Astrocyte of the hippocampus (primary cell): ENCODE measurements at places on chromosomes 3 and 15.

GRCh38 chr15:29616512-29616911 is 205.8 kb downstream of the TJP1 start:
- no peak for DNase-seq

GRCh38 chr3:12193485-12194165 is 34.9 kb upstream of the TIMP4 start:
- peak; percentile 95 for DNase-seq

DNA sequence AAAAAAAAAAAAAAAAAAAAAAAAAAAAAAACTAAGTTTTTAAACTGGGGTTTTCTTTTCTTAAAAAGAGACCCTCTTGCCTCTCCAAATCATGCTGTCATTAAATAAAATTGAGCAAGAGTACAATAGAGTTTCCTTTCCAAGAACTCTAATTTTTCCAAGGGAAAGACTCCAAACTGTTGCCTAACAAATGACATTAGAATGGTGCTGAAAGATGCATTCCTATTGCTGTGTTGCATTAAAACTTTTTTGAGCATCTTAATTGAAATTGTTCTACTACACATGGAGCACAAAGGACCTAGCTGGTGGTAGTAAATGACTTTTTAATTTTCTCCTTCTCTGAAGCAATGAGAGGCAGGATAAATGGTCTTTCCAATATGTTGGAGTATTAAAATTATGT is 469.1 kb upstream of the ARHGEF26 start:
- no peak for DNase-seq

DNA sequence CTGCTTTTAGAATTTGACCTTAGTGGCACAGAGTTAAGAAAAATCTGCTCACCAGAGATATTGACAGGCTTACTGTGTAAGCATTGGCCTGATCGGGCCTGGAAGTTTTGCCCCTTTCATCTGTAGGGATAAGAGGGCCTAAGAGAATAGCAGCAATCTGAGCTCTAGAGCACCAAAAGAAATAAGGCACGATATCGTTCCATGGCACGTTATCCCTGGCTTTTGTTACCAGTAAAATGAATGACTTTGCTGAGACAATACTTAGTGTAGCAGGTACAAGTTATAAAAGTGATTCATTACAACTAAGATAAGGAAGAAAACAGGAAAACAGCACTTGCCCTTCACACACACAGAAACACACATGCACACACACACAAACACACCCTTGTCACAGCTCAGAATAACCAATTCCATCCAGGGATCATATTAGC is 5.0 kb downstream of the THBS1 start:
- DNase-seq = peak; percentile 27

DNA sequence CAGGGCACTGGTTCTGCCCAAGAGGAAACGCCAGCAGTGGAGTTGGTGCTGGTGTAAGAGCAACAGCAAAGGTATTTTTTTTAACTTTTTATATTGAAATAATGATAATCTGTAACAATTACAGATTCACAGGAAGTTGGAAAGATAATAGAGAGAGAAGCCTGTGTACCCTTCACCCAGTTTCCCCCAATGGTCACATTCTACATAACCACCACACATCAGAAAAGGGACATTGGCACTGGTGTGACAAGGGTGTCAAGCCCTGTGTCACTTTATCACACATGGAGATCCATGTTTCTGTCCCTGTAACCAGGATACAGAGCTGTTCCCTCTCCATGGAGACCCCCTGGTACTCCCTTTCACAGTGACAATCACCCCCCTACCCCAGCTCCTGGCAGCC is 9.1 kb upstream of the PLXNA1 start:
- no peak for DNase-seq

GRCh38 chr15:94021621-94022320 is 209.6 kb upstream of the MCTP2 start:
- no peak for DNase-seq

DNA sequence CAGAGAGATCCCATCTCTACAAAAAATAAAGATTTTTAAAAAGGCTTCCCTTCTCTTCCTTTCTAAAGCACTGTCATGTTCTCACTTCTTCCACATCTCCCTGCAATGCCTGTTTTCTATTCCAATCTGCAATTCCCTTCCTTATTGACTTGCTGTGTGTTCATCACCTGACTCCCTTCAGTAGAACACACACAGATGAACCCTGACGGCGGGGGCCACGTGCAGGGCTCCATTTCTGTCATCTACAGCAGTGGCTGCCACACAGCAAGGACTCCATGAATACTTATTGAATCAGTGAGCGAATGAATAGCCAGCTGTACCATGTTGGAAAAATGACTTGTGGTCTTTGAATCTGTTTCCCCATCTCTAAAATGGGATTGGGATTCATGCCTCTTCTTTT is 26.1 kb downstream of the BHLHE40 start:
- DNase-seq = no peak

DNA sequence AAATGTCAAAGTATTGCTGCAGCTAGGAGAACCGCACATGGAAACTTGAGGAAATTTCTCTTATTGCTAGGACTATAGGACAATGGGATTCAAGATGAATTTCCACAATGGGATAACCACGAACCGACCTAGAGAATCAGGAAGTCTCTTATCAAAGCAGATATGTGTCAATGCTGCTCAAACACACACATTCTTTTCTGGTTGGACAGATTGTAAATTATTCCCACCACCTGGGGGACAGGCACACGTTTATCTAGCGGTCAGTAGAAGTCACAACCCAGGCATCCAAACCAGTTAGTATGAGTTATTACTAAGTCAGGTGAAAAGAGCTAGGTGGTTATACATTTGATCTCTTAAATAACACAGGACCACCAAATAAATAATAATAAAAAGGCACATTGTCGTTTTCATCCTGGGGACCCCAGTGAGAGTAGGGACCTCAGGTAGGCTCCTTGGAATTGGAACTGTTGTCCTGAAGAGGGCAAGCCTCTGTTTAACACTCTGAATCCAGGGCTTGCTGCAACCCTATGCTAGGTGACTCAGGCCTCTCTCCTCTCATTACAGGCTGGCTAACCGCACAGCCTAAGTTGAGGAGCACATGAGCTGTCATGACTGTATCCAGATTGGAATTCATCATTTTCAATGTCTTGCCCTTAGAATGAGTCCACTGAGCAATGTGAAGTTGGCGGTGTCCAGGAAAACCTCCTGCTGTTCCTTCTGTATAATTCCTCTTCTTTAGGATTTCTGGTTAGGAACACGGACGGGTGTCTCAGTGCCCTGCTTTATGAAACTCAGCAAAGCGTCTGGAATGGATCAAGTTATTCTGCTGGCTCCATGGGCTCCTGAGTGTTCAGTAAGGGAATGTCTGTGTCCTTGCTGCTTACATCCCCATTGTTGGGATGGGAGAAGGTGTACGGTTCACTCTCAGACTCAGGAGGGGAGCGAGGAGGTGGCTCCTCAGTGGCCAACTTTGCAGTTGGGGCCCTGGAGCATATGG is 59.0 kb downstream of the CLEC3B start:
- peak; percentile 93 for DNase-seq

DNA sequence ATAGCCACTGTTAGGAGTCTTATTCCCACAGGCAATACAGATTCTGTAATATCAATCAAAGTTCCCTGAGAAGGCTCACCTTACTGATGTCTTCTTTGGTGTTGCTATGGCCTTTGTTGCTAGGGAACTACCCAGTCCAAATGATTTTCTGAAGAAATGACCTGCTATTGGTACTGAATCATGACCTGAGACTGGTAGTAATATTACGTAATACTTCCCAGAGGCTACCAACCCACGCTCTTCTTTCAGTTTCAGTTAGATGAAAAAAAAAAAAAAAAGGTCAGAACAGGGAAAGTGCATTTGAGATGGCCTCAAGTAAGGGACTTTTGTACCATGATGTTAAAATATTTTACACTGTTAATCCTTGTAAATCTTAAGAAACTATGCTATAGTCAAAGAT is 1092.5 kb upstream of the EPHA6 start:
- DNase-seq = no peak

DNA sequence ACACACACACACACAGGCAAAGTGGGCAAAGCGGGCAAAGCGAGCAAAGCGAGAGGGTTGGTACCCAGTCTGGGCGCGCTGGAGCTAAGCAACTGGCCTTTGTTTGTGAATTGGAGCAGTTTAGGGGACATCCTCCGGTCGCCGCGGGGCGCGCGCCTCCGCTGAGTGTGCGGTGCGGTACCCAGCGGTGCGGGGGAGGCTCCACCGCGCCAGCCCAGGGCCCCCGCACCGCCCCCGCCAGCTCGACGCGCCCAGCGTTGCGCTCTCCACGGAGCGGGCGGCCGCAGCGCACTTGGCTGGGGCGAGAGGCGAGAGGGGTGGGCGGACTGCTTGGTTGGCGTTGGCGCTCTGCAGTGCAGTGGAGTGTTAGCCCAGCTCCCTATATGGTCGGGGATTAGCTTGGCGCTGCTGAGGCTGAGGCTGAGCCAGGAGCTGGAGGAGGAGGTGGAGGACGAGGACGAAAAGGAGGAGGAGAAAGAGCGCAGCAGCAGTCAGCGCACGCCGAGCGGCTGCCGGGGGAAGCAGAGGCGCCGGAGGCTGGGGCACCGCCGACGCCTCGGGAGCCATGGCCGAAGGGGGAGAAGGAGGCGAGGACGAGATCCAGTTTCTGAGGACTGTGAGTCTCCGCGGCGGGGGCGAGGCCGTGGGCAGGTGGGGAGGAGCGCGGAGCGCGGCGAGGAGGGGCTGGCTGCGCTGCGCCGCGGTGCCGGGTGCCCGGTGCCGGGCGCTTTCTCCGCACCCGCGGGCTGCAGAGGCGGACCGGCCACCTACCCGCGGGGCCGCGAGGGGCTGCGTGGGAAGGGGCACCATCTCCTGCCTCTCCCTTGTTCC is at the start of gene RYR3:
TSS of gene RYR3 (plus strand) at position 487 of the 831 bp plus-strand sequence. CDS start at position 566, 79 bp downstream.
- DNase-seq = peak; percentile 86

- DNase-seq = peak; percentile 38
These were observed 690.5 kb upstream of the ALCAM start for GRCh38 chr3:104676241-104676640.

GRCh38 chr3:55285156-55285555 is 201.9 kb downstream of the WNT5A start:
- DNase-seq = no peak

GRCh38 chr3:175737646-175738572 is 878.8 kb downstream of the NAALADL2 start:
- peak; percentile 13 for DNase-seq

GRCh38 chr3:133505813-133506212 is 67.7 kb upstream of the CDV3 start:
- DNase-seq = no peak

- peak; percentile 27 for DNase-seq
These were observed 188.2 kb downstream of the VPS13C start for GRCh38 chr15:61871926-61872522.

GRCh38 chr15:90001683-90002427 is 731 bp downstream of the ZNF710 start:
- peak; percentile 72 for DNase-seq

DNA sequence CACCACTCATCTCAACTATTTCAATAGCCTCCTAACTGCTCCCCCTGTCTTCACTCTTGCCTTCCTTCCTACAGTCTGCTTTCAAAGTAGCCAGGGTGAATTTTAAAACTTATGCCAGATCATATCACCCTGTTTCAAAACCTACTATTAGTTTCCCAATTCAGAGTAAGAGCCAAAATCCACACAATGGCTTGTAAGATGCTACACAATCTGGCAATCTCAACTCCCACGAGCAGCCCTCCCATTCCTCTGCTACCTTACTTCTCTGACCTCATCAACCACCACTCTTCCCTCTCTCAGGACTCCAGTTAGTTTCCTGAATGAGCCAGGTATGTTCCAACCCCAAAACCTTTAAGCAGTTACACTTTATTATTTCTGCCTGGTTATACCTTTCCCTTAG is 62.5 kb downstream of the VPS13C start:
- DNase-seq = no peak
